ENCODE measurements at places on chromosomes 3 and 15. TPM values are rescaled to one million over a fixed set of nuclear protein-coding genes. Genes with fewer than 3 reads are reported as not detected.

DNA sequence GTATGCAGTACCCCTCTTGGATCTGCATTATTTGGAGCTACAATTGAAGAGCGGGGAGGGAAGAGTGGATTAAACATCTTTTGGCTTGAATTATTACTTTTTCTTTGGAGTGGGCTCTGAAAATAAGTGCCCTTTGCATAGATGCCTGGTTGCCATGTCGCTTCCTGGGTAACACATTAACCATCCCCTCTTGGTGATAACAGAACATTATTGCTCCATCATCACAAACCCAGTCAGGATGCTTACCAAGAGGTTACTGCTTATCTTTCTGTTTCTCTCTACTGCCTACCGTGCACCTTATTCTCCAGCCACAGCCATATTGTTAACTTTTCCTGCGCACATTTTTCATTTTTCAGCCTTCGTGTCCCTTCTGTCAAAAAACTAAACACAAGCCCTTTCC is 42.7 kb upstream of the CLRN1 start:
- DNase-seq: no peak

GRCh38 chr3:81743096-81744025 is 18.1 kb downstream of the GBE1 start:
- DNase-seq: no peak

DNA sequence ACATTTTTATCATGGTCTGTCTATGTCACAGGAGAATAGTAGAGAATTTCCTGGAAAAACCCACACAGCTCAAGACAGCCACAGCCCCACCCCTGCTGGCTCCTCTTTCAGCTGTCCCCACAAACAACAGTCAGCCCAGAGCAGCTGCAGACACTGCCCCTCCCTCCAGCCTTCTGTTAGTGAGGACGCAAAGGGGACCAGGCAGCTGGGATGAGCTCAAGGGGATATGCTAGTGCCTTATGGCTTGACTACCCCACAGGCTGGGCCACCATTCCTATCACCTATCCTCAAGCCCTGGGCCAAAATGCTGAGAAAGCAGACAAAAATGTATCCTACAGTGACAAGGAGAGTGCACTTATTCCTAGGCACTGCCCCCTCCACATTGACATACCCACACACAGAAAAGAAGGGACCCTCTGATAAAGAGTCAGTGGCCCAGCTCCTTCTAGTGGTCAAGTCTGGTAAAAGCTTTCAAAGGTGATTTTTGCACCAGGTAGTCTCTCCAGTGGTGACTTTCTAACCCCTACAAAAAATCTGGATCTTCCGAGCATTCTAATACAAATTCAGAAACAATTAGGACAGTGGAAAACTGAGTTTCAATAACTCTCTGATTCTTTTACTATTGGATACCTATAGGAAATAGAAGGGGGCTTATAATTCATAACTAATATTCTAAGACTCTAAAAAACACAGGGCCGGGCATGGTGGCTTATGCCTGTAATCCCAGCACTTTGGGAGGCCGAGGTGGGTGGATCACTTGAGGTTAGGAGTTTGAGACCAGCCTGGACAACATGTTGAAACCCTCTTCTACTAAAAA is 3.0 kb upstream of the MAP1A start:
- no peak for DNase-seq

DNA sequence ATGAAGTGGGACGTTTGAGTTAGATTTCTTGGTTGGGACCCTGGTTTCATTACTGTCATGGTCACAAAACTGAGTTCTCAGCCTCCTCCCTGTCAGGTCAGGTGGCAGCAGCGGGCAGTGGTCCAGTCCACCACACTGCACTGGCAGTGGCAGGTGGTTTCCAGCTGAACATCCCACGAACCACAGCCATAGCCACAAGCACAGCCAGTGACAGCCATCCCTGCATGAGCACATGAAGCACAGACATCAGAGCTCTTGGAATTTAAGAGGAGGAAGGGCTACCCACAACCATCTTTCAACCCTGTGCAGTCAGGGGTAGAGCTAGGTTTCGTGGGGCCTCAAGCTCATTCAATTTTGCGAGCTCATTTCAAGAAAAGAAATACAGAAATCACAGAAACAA is 1.5 kb downstream of the RETNLB start:
- no peak for DNase-seq

GRCh38 chr15:31598620-31599019 is 272.0 kb downstream of the KLF13 start:
- no peak for DNase-seq

- DNase-seq: no peak
These were observed 6.2 kb downstream of the TGFBR2 start for GRCh38 chr3:30612437-30613132.

DNA sequence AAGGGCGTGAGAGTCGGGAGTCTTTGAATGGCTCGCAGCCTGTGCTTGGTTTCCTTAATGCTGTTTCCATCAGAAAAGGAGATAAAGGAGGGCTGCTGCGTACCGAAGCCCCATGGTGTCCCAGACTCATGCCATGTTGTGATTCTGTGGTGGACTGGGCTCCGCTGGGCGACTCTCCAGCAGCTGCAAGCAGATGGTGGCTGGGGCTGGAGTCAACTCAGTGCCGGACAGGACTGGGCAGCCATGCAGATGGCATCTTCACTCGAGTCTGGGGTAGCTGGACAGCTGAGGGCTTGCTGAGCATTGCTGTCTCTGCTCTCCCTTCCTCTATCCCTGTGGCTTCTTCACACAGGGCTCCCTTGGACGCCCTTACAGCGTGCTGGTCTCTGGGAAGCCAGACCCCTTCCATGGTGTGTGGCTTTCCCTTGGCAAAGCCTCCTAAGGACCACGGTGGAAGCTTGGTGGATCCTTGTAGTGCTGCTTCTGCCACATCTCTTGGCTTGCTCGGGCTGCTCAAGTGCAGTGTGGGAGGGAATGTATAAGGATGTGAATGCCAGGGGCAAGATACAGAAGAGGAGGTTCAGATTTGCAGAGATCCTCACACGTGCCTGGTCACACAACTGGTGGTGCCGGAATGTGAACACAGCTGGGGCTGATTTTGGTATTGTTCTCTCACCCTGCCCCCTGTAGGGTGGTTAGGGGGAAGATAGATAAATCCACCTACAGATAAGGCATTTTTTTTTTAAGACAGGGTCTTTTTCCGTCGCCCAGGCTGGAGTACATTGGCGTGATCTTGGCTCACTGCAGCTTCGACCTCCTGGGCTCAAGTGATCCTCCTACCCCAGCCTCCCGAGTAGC is 9.0 kb downstream of the NIPA1 start:
- no peak for DNase-seq

DNA sequence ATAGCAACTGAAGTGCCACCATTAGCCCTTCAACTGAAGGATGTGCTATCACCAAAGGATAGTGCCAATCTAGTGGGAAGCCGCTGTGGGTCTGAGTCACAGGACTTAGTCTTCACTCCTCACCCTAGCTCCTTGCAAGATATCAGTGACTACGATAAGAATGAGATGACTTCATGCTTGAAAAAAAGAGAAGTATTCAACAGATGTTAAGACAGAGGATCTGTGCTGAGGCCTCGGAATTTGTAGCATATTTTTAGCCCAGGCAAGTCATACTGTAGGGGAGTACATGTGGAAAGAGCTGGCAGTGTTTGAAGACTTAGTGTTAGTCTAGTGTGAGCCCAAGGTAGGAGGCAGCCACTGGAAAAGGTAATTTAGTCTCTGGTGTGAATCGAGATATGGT is 270.7 kb upstream of the LRTM1 start:
- DNase-seq: no peak

- DNase-seq: no peak
These were observed 11.2 kb upstream of the P2RY1 start for GRCh38 chr3:152823781-152824180.

GRCh38 chr3:53193466-53194209 is 32.6 kb downstream of the PRKCD start:
- no peak for DNase-seq

GRCh38 chr3:146680617-146681016 is 75.5 kb upstream of the PLSCR5 start:
- no peak for DNase-seq

GRCh38 chr3:48983096-48983495 is 6.9 kb upstream of the P4HTM start:
- no peak for DNase-seq

- DNase-seq: no peak
These were observed 112.7 kb downstream of the SLCO3A1 start for GRCh38 chr15:91966194-91966552.

DNA sequence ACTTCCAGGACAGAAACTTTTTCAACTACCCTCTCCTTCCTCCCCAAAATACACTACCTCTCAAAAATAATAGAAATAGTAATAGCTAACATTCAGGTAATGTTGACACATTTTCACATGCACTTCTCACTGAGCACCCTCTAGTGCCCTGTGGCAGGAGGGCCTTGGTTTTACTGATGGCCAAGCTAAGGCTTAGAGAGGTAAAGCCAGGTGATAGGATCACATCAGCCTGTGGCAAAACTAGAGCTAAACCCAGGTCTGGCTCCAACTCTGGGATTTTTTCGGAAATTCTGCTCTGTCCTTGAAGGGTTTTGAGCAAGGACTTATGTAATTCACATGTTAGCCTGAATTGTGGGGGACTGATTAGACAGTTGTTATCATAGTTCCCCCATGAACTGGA is 922 bp upstream of the TAMM41 start:
- DNase-seq: no peak

SLC6A6 gene
- 44.0 TPM for total RNA-seq

KCNAB1 gene
- 7.2 TPM for total RNA-seq

ST3GAL6 gene
- 15.9 TPM for total RNA-seq

SLC7A14 gene
- total RNA-seq: under 0.01 TPM

CYP8B1 gene
- total RNA-seq: 0.19 TPM

Measured in omental fat pad (tissue), 4 donors.